ENCODE measurements at places on chromosomes 1 and 21. TPM values are rescaled to one million over a fixed set of nuclear protein-coding genes. Genes with fewer than 3 reads are reported as not detected.

GRCh38 chr1:58934706-58935105, 150.9 kb upstream of the JUN start:
- no peak for DNase-seq

The PTPN14 gene
- 39.2 TPM for total RNA-seq

- DNase-seq, result no peak
These were observed 16.4 kb upstream of the KCNK1 start for GRCh38 chr1:233597489-233597901.

GRCh38 chr21:31732597-31733550, 956 bp upstream of the SCAF4 start:
- peak; percentile 35 for DNase-seq

The FPGT gene
- total RNA-seq, result 55.5 TPM

The LHX8 gene
- 1.6 TPM for total RNA-seq

The KLF17 gene
- total RNA-seq, result 0.95 TPM

DNA sequence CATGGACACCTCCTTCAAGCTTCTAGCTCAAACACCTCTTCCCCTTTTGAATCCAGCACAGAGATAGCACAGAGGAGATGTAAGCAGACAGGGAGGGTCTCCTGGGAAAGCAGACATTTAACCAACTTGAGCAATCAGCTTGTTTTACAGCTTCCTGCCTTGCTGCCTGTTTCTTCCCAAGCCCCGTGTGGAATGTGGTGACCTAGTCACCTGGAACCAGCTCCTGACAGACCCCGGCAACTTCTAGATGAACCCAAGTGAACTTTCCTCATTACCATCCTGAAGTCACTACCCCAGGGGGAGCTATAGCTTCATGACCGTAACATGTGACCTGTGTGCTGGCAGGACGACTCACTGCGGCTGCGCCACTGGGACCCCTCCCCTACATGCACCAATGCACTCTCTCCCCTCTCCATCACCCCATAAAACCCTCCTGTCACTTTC, 24.1 kb upstream of the TTF2 start:
- DNase-seq, result no peak

The TAS1R3 gene
- 0.48 TPM for total RNA-seq

GRCh38 chr1:245988393-245989078, 518.5 kb downstream of the SMYD3 start:
- DNase-seq, result no peak

The UBL4B gene
- total RNA-seq, result not detected

DNA sequence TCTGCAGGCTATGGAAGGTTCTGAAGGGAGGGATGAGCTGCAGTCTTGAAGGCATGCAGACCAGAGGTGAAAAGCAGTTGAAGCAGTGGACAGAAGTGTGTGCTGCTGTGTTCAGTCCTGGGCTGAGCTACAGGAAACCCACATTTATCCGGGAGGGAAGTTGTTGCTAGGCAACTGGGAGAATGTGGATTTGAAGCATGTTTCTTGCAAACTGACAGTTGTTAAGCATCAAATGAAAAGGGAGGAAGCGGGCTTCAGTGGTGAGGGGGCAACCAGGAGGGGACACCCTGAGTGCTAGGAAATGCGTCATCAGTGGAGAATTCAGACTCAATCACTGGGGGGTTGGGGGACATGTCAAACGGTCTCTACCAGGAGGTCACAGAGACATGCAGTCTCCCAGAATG, 28.7 kb downstream of the ABCA4 start:
- DNase-seq, result no peak

The TNFRSF9 gene
- 0.16 TPM for total RNA-seq

GRCh38 chr1:17190010-17190995, 14.6 kb upstream of the PADI1 start:
- no peak for DNase-seq

DNA sequence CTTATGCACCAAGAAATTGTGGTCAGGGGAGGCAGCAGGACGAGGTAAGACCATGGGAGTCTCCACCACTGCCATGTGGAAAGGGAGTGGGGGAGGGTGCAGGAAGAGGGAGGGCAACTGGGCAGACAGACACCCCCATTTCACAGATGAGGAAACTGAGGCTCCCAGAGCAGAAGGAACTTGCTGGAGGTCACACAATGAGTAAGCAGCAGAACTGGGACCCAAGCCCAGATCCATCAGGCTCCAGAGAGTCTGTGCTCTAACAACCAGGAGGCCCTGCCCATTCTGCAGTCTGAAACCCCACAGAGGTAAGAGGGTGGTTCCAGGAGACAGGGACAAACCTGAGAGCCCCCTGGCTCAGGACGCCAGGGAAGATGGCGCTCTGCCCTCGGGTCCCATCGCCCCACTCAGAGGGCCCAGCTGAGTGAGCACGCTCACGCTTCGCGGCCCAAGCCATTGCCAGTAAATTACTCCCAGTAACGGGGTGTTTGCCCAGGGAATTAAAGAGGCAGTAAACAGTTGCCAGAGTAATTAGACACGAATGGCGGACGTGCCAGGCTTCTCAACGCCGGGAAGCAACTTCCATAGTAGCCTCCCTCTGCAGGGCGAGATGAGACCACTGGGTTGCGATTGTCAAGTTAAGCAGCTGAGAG, 59.2 kb downstream of the MATN1 start:
- DNase-seq, result no peak

The CCDC181 gene
- total RNA-seq, result 2.0 TPM

DNA sequence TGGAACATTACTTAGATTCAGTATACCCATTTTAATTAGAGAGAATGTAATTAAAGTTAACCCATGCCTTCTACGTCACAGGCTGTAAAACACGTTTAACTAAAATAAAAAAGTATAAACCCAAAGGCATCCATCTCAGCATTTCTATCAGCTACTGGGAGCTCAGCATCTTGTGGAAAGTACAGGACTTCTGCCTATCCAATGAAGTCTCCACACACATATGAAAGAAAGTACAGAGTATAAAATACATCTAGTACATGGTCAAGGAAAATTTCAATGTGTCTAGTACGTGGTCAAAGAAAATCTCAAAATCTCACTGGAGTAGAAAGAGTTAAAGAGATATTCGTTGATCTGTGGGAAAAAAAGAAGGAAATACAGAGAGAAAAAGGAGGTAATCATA, 141.4 kb upstream of the ZNHIT6 start:
- DNase-seq, result no peak

DNA sequence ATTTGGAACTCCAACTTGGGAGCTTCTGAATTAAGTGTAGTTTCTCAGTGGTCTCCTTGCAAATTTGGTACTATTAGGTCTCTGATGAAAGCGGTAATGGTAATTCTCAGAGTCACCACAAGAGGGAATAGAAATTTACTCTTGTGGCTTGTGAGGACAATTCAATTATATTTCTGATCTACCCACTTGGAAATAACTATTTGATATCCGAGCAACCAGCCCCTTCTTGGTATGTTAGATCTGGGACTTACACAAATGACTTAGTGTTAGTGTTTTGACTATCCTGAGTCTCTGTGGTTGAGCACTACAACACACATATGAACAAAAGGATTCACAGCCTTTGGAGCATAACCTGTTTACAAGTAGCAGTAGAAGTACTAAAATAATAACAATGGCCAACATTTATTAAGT, 68.1 kb downstream of the RPS6KA1 start:
- no peak for DNase-seq

DNA sequence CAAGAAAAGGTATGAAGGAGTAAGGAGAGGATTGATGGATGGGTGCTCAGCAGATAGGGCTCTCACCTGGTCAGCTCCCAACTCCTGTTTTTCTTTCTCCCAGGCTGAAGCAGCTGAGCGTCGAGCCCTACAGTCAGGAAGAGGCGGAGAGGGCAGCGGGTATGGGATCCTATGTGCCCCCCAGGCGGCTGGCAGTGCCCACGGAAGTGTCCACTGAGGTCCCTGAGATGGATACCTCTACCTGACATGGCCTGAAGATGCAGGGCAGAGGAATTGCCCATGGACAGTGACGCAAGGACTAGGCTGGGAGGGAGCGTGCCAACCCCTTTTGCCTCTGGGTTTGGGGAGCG, 739 bp downstream of the ZNF593 start:
- no peak for DNase-seq

The RUSC1 gene
- total RNA-seq, result 13.8 TPM

DNA sequence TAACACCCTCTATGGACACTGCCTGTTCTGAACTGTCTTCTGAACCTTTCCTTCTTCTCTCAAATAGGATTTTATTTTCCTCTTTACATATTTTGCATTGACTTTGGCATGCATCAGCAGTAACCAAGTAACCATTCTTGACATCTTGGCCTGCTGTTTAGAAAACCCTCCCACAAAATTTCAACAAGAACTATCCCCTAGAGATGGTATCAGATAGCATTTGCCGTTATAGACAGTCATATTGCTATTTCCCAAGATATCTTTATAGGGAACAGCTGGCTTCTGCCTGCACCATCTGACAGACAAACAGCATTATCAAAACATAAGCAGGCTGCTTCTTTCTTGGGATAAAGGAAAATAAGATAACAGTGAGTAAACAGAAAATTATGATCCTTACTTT, 54.7 kb downstream of the LHX8 start:
- DNase-seq, result no peak

DNA sequence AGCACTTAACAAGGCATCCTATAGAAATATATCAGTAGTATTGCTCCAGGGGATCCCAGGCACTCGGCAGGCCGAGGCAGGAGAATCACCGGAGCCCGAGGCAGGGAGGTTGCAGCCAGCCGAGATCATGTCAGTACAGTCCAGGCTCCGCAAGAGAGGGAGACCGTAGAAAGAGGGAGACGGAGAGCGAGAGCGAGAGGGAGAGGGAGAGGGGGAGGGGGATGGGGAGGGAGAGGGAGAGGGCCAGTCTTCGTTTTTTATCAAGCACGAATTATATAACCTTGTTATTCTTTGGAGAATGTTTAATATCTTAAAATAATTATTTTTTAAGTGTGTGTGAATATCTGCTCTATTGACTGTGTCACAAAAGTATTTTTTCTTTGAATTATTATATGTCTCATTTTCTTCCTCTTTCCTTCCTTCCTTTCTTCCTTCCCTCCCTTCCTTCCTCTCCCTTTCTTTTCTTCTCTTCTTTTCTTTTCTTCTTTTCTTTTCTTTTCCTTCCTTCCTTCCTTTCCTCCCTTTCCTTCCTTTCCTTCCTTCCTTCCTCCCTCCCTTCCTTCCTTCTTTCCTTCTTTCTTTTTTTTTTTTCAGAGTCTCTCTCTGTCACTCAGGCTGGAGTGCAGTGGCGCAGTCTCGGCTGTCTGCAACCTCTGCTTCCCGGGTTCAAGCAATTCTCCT, 233.7 kb downstream of the SRGAP2C start:
- DNase-seq, result no peak

- DNase-seq, result no peak
These were observed 51.7 kb upstream of the BARHL2 start for GRCh38 chr1:90768826-90769225.

GRCh38 chr1:156500793-156501506, 375 bp upstream of the MEF2D start:
- peak; percentile 86 for DNase-seq

DNA sequence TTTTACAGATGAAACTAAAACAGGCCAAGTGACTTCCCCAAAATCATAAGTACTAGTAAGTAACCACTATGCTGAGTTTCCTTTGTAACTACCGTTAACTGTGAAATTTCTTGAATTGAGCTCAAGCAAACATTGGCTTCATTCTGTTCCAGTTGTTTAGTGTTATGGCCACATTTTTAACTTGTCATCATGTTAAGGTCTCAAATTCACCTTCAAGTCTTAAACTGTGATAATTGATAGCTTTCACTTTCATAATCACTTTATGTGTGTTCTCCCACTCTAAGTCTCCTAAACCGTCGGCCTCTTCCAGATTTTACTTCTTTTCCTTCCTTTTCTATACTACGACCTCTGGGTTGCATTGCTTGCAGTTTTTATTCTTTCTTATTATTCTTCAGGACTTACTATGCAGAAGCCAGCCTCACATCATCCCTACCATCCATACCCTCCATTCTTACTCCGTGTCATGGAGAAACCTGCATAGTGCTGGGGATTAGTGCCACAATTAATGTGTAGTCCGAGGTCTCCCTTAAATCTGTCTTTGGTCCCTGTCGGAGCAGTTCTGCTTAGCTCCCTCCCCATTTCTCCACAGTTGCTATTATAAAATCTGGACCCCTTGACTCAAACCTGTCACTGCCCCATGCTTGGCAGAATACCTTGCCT, 5.8 kb downstream of the KIF1B start:
- no peak for DNase-seq

GRCh38 chr1:54132495-54132894, 20.3 kb downstream of the CDCP2 start:
- DNase-seq, result no peak

The OR2T2 gene
- not detected for total RNA-seq

The PIGR gene
- 27.5 TPM for total RNA-seq

DNA sequence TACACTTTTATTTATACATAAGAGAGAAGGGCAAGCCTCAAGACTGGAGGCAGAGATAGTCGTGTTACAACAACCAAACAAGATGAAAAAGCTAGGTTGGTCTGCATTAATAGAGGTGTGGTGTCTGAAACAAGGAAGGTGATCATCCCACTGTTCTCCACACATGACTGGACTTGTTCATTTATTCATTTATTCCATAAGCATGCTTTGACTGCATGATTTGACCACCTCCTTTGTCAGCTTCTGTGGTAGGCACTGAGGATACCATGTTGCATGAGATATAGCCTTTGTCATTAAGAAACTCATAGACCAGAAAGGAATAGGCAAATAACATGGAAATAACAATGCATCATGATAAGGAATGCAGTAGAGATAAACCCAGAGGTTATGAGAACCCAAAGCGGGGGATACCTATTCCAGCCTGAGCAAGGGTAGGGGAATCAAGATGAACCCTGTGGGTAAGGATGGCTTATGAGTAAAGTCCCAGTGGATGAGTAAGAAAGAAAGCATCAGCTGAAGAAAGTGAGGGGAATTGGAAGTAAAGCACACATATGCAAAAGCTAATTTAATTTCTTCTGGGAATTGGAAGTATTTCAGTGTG, 173.7 kb upstream of the FGGY start:
- no peak for DNase-seq

The TMEM82 gene
- not detected for total RNA-seq

- DNase-seq, result no peak
These were observed 16.4 kb downstream of the PKN2 start for GRCh38 chr1:88700425-88701013.

- DNase-seq, result no peak
These were observed 16.1 kb downstream of the UTP11 start for GRCh38 chr1:38028671-38029070.

- DNase-seq, result no peak
These were observed 35.8 kb upstream of the RUNX1 start for GRCh38 chr21:35084869-35085268.

DNA sequence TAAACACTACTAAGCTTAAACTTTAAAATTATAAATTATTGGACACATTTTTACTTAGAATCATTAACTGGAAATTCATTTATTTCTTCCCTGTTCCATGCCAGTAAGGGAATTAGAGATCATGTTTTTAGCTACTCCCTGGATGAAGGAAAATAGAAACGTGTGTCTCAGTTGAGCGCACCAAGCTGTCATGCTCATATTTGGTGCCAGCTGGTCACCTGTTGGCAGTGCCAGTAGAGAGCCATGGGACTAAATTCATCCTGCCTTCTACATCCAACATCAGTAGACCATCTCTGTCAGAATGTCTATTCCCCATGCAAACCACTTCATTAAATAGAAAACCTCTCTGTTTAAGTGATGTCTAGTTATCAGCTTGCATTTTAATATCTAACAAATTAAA, 17.4 kb upstream of the SLC22A15 start:
- no peak for DNase-seq

GRCh38 chr1:236206548-236206947, 64.2 kb downstream of the GPR137B start:
- DNase-seq, result no peak

GRCh38 chr21:16797966-16798365, 714.9 kb upstream of the CXADR start:
- no peak for DNase-seq

- no peak for DNase-seq
These were observed 10.0 kb upstream of the TNFRSF8 start for GRCh38 chr1:12052997-12053686.

GRCh38 chr1:235940285-235940684, 73.6 kb upstream of the LYST start:
- DNase-seq, result no peak

The MROH7 gene
- 7.5 TPM for total RNA-seq
